ENCODE measurements at places on chromosomes 7 and 10.

DNA sequence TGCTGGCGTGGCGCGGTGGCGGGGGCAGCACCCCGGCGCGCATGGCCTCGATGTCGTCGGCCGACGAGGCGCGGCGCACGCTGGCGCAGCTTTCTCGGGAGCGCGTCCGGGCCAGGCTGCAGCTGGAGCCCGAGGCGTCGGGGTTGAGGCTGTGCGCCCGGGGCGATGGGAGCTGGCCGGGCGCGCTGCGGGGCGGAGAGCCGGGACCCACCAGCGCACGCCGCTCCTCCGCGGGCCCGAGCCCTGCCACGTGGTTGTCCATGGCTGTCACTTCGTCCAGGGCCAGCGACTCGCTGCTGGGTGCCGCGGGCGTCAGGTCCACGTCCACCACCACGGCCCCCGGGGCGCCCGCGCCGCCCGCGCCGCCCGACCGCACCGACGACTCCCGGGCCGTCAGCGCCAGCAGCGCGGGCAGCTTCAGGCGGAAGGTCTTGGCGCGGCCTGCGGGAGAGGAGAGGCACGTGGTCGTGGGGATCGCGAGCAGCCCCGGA is 20.0 kb downstream of the KCNH2 start:
- no peak for DNase-seq

DNA sequence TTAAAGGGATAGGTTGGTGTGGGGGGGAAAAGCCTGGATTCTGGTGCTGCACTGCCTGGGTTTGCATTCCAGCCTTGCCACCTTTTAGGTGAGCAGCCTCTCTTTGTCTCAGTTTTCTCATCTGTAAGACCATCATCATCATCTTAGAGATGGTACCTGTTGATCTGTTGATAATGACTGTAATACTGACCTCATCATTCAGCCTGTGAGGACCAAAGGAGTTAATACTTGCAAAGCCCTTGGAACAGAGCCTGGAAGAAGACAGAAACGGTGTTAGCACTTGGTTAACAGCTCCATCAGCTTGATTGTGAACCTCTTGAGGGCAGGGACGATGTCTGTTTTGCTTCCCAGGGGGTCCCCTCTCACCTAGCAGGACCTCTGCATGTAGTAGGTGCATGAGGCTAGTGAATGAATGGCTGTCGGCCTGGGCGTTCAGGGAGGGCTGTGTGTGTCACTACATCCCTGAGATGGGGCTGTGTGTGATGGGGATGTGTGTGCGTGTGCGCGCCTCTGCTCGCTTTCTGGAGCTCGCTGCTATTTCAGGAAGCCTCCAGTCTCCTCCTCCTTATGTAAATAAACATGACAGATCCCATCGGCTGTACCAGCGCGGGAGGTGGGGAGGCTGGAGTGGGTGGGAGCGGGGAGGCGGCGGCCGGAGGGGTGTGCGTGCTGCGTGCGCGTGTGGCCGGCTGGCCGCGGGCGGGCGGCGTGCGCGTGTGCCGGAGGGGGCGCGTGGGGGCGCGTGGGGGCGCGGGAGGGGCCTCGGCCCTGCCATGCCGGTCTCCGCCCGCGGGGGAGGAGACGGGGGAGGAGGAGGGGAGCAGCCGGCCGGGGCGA is 61.2 kb downstream of the NEURL1 start:
- DNase-seq, result peak; percentile 34

GRCh38 chr10:605632-606325 is 83.7 kb downstream of the DIP2C start:
- no peak for DNase-seq

DNA sequence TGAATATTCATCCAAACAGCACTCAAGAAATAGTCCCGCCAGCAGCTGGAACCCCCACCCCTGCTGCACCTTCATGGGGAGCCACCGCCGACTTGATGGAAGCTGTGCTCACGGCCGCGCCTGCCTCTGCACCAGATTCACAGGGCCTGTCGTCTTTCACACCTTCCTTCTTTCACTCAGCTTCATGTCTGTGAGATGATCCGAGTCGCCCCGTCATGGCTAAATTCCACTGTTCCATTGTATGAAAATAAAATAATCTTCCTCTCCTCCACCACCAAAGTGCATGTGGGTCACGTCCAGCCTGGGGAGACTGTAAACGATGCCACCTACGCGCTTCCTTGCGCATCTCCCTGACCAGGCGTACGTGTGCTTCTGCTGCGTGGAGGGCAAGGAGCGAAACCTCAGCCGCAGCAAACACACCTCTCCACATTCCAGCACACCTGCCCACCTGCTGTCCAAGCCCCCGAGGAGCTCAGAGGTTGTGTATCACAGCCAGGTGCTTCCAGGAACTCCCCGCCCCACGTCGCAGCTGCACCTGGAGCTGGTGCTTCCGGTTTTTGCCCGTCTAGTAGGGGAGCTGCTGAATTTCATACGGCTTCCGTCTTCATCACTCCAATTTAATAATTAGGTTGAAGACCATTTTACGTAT is 137.0 kb downstream of the PTPRN2 start:
- DNase-seq, result peak; percentile 23

DNA sequence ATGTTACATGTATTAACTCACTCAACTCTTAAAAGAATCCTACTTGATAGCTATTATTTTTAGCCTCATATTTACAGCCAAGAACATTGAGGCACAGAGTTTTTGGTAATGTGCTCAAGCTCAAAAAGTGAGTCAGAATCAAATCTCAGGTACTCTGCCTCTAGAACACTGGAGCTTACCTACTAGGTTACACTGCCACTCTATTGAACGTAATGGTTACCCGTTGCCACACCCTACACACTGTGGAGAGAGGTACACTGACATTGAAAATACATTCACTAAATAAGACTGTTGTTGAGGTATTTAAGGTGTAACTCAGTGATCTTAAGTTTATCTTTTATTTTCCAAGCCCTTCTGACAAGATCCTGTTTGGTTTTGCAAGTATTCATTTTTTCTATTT is 17.9 kb downstream of the SLC26A3 start:
- DNase-seq, result no peak

DNA sequence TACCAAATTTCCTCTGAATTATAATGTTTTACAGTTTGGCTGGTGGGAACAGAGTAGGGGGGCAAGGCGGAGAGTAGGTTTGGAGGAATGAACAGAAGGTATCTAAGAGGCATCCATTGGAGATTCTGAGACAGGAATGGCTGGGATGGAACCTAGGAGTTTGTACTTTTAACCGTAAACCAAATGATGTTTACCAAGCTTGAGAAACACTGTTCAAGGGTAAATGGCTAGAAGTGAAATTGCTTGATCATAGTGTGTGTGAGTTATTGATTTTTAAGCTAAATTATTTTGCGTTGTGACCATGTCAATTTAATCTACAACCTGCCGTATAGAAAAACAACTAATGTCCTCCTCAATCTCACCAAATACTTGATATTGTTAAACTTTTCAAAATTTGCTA is 306.4 kb upstream of the PHYHIPL start:
- no peak for DNase-seq
